CD4-positive, alpha-beta T cell treated with Interleukin-17A for 1 hour (primary cell): ENCODE measurements at places on chromosomes 12 and 14.

GRCh38 chr12:131729254-131729955 is 18.5 kb downstream of the SFSWAP start:
- DNase-seq: no peak

- DNase-seq: no peak
Observed at GRCh38 chr12:15701206-15701605, 88.0 kb downstream of the EPS8 start.

GRCh38 chr12:108826807-108827721 is 30.3 kb downstream of the SSH1 start:
- DNase-seq: no peak

DNA sequence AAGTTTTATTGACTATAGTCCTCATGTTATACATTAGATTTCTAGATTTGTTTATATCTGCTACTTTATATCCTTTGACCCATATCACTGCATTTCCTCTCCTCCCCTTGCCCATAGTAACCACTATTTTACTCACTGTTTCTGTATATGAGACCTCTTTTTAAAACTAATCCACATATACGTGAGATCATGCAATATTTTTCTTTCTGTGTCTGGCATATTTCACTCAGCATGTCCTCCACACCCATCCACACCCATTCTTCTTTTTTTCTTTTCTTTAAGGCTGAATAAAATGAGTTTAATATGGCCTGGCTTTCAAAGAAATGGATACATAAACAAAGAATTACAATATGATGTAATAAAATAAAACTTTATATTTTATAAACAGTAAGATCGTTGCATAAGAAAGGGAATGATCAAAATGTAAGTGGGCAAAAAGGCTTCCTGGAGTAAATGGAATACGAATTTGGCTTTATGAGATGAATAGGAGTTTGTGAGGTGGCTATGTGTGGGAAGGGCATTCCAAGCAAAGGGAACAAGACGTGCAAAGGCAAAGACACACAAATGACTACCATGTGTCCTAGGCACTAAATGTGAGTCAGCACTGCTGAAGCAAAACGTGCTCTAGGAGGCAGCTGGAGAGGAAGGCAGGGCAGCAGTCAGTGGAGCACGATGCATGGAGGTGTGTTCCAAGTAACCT is 53.2 kb upstream of the HIF1A start:
- DNase-seq: no peak

DNA sequence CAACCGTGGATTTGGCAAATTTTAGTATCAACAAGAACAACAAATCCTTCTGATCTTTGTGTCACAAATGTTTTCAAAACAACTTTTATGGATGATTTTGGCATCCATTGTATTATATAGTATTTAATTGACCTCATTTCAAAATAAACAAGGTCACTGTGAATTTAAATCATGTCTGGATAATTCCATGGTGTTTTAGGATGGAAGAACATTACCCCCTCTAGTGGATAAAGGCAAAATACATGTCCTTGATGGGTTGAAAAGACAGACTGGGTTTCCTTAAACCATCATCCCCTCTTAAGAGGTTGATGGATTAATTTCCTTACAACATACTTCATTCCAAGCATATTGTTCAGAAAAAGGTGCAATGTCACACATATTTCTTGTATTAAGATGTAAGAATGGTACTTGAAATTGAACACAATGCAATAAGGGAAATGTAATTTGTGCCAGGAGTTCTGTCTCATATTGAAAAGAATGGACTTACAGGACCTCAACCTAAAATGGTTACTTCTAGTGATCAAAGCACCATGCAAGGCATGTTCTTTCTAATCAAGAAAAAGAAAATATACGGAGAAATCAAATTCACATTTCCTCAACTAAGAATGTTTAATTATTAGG is 352.0 kb downstream of the BCAT1 start:
- DNase-seq: no peak

DNA sequence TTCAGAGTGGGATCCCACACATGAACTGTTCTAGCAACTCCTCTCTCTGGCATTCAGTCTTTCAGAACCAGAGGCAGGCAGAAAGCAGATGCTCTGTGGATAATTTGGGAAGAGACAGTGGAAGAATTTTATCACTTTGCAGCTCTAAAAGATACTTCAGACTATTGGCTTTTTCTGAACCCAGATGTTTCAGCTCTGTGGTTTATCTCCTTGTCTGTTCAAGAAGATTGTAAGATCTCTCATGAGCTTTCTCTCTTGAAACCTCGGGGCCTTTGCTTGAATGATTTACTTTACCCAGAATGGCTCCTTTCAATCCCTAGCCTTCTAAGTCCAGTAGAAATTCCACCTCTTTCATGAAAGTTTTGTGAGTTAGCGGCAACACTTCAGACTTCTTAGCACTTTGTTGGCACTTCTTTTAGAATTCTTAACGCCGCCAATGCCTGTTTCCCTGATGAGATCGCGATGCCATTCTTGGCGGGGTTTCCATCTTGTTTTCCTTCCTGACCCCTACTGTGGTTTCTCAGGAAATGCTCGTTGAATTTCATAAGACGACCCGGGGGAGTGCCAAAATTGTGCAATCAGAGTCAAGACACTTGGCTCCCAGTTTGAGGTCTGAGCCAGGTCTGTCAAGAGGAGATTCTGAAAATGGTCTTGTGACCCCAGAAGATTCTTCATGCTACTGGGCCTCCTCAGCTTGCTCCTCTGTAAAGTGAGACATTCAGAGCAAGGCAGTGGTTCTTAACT is 107.0 kb upstream of the PRICKLE1 start:
- no peak for DNase-seq
